ENCODE measurements at places on chromosomes 1 and 21.
A peak's percentile ranks its signal among the peaks of the same experiment; 100 is the strongest.

- DNase-seq, result no peak
Observed at GRCh38 chr1:183914891-183915290, 110.0 kb downstream of the RGL1 start.

DNA sequence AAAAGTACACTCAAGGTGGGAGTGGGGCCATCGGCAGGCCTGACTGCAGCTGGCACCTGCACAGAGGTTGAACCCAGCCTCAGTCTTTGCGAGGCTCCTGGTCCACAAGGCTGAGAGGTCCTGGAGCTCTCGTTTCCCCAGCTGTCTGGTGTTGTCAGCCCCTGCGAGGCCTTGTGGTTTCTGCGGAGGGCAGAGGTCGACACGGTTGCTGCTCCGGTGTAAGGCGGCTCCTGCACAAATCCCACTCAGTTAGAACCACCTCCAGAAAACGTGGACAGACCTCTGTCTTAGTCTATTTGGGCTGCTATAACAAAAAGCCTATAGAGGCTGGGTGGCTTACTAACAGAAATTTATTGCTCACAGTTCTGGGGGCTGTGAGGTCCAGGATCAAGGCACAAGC is 5.8 kb downstream of the KIAA1614 start:
- no peak for DNase-seq

DNA sequence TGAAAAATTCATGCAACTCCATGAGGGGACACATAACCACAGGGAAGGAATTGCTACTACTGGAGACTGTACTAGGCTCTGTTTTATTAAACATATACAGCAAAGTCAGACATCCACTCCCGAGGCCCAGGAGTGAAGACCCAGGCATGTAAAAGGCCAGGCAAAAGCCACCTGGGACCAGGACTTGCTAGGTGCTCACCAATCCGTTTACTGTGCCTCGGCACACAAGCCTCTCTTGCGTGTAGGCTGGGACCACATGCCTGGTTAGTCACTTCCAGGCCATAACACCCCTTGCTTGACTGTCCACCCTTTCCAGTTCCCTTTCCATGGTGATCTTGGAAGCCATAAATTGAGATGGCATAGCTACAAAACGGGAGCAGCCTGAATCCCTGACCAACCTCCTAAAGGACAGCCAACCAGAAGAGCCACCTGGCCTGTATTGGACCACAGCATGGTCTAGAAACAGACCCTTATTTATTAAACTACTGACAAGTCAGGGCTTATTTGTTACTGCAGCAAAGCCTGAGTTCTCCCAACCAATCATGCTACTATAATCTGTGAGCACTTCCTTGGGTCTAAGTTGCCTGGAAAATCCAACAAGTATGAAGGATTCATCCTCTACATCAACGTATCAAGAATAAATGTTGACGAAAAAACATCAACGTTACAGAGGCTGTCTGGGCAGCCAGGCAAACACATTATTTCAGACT is 39.7 kb downstream of the URB1 start:
- no peak for DNase-seq

DNA sequence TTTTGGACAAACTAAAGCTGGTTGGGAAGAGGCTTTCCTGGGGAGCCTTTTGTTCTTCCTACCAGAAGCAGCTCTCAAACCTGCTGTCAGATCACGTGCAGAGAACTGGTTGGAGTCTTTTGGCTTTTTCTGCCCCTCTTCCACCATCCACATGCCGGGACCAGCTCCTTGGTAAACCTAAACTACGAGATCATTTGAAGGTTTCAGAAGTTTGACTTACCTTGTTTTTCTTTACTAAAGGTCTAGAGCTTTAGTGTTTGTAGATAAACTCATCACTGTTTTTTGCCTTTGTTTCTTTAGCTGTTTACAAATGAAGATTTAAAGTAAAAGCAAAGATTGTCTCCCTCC is 113.4 kb downstream of the HLX start:
- DNase-seq, result no peak

GRCh38 chr1:234132795-234133194 is 228.3 kb downstream of the SLC35F3 start:
- DNase-seq, result no peak

DNA sequence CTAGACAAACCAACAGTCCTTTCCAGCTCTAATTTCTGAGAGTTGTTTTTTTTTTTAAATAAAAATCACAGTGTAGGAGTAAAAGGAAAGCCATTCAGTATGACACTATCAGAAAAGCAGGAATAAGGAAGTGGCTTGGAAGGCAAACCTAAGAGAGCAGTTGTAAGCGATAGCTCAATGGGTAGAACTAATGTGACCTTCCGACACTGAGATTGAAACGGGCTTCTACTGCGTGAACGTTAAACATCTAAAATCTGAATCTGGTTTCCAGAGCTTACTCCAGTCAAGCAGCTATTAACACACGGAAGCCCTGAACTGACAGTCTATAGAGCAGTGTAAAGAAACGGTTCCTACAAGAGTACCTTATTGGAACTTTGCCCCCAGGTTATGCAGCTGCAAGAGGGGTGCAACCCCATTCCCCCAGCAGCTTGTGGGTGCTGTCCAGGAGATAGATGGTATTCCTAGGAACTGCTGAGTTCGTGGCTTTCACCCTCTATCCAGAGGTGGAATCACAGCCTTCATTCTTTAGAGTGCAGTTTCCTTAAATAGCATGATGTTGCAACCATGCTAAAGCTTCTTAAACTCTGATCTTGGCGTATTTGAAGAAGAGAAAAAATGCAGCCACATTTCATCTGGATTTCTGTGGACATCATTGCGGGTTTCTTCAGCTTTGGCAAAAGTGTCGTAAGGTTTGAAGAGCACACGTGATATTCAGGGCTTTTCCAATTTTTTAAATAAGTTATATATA is 3.3 kb upstream of the IRF2BP2 start:
- peak; percentile 24 for DNase-seq

DNA sequence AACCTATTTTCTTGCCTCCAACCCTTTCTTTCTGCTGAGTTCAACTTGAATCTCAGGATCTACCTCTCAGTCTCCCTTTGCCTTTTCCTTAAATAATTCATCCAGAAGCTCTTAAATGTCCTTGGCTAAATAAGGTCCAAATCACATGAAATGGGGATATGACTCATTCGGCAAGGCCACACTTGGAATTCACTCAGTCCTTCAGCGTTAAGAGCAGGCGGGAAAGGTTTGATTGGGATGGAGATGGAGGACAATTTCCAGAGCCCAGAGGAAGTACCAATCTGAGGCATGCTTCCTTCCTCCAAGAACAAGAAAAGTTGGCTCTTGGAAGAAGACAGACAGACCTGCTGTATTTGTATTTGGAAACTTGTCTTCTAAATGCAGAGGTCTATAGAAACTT is 128.5 kb downstream of the PROX1 start:
- no peak for DNase-seq

- peak; percentile 12 for DNase-seq
Observed at GRCh38 chr1:92411511-92411910, 75.2 kb downstream of the GFI1 start.

DNA sequence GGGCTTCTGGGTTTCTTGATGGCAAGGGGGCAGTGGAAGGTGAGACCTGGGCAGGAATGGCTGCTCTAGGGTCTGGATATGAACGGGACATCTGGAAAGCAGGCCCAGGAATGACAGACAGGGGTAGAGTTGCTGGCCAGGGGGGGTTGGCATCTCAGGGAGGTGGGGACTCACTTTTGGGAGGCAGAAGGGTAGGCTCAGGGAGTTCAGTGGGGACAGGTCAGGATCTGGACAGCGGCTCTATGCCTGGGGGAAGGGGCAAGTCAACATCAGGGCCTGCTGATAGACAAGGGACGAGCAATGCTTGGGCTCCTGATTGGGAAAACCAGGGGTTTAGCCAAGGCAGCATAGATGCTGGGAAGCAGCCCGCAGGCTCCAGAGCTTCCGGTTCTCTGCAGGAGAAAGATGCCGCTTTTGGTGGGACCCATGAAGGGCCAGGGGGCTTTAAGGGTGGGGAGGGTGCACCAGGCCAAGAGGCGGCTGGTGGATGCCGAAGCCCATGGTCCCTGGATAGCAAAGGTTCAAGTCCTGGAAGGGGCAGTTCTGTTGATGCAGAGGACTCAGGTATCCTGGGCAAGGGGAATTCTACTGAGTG is 21.9 kb downstream of the IGFN1 start:
- DNase-seq, result no peak

DNA sequence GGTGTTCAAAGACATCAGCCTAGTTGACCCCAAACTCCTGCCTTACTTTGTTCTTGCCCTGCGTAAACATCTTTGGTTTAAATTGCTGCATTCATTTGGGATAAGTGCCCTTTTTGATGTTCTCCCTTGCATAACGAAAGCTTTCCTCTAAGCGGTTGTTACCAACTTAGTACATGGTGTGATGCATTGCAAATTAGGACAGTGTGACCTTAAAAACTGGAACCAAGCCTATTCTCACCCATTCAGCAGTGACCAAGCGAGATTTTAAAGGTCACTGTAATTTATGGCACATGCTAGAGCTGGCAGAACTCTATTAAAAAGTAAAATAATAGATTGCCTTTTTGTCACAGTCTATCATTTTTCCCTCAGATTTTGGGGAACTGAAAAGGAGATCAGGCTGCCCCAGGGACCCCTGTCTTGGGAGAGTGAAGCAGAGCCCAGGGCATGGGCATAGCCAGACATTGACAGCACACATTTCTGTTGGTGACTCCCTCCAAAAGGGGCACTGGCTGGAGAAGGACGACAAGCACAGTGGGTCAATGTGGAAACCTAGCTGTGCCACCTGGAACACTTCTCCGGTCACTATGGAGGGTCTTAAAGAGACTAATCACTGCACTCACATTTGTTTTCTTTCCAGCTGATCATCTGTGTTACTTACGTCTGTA is 63.9 kb downstream of the KCNK1 start:
- DNase-seq, result no peak

GRCh38 chr1:202791077-202791747 is 17.0 kb downstream of the KDM5B start:
- no peak for DNase-seq

DNA sequence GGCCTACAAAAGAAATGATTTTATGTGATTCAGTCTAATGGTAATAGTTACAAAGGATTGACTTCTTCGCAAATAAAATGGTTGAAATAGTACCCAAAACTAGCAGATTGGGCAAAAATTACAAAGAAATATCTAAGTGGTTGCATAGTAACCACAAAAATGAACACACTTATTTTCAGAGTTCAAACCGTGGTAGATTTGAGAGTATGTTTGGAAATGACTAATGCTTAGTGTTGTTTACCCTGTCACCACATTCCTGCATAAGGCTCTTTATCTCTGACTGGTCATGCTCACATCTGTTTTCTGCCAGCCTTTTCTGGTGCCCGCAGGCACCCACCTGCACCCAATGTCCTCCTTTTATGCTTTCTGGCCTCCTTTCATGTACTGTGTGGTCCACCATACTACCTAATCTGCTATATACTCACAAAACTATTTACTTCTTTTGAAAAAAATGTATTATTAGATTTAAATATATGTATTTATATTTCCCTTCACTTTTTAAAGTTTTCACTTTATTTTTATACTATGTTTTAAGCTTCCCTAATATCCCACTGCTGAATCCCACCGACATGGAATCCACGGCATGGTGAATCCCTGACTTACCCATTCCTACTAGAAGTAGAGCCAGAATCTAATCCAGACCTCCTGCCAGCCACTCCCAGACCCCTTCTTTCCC is 30.3 kb downstream of the PTPRC start:
- no peak for DNase-seq

GRCh38 chr1:205930799-205931281 is 12.4 kb downstream of the SLC26A9 start:
- no peak for DNase-seq

GRCh38 chr1:11132563-11133293 is 33.1 kb upstream of the EXOSC10 start:
- DNase-seq, result no peak

DNA sequence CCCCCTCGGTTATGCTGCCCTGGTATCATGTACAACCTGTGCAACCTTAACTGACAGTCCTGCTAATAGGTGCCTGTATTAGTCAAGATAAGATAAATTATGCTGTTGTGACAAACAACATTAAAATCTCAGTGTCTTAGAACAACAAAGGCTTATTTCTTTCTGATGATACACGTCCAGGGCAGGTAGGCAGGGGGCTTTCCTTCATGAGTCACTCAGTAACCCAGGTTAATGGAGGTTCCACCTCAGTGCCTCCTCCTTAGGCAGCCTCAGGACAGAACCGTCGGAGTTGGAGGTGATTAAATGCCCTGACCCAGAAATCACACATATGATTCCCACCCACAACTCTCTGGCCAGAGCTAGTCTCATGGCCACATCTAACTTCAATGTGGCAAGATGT is 94.6 kb upstream of the CASZ1 start:
- DNase-seq, result no peak

- no peak for DNase-seq
Observed at GRCh38 chr1:109716570-109717090, 4.6 kb downstream of the GSTM5 start.

GRCh38 chr1:88647249-88647645 is 36.8 kb upstream of the PKN2 start:
- DNase-seq, result no peak

GRCh38 chr1:64484651-64485050 is 14.7 kb downstream of the CACHD1 start:
- DNase-seq, result no peak

DNA sequence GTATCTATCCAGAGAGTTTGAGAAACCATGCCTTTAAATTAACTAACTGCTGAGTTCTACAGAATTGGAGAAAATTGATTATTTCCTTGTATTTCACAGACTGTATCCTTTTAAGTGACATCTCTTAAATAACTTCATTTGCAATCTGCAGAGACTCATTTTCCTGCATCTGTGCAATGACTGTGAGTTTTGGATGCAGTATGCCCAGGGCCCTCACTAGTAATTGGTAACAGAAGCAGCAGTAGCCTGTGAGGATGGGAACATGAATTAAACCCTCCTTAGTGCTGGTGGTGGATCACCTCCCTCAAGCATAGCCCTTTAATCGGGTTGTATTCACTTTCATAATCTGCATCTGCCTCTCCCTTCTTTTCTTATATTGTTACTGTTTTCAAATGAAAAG is 21.7 kb upstream of the SH3D21 start:
- no peak for DNase-seq

- DNase-seq, result no peak
Observed at GRCh38 chr21:27379354-27379753, 412.5 kb upstream of the ADAMTS5 start.

DNA sequence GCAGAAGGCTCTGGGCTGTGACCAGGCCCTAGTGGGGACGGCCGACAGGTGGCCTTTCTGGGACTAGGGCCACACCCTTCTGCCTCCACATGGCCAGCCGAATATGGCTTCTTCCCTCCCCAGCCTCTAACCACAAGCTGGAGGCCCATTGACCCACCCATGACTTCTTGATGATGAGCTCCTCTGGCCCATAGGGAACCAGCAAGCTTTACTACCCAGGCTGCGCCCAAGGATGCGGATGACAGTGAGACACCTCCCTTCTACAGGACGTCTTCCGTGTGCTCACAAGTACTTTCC is 41.0 kb downstream of the LDLRAD2 start:
- DNase-seq, result no peak

- no peak for DNase-seq
Observed at GRCh38 chr1:172977296-172978017, 73.3 kb downstream of the TNFSF18 start.

All from NCI-H1436 (cell line).